Activated T-helper 2 cell treated with anti-CD3 and anti-CD28 coated beads, Interferon-gamma antibody, Interleukin-2, Interleukin-4, amounts not matched to agents 10 μg/mL and 5 μg/mL and 100 μg/mL, durations not matched to agents 14 hours and 24 hours and 36 hours (primary cell): ENCODE measurements at places on chromosomes 12 and 14. TPM values are rescaled to one million over a fixed set of nuclear protein-coding genes. Genes with fewer than 3 reads are reported as not detected.

SERPINA12 gene
- not detected in 2 replicates for total RNA-seq

HIGD1C gene
- not detected in 2 replicates for total RNA-seq

BCL2L14 gene
- 1.2 and 1.4 TPM in 2 replicates for total RNA-seq

GUCY2C gene
- not detected in 2 replicates for total RNA-seq

ALKBH1 gene
- total RNA-seq = 14.6 and 15.3 TPM in 2 replicates

KIF26A gene
- 0.28 and 0.34 TPM in 2 replicates for total RNA-seq

KSR2 gene
- 0.05 and 0.09 TPM in 2 replicates for total RNA-seq

CYP27B1 gene
- total RNA-seq = 11.3 and 13.0 TPM in 2 replicates

DNA sequence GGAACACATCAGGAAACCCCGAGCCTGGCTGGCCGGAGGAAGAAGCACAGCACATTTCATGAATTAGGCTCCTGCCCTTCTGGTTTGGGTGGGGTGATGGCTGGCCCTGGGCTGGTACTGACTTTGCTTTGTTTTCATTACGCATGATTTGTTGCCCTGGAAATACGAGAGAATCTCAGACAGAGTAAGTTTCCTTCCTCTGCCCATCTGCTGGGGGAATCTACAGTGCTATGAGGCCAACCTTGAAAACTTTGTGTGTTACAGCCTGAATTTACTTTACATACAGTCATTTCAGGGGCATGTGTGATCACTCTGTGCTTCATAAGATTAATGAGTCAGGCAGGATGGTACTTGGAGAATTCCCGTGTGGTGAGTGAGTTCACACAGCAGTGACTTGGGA, 20.5 kb upstream of the SLC5A8 start:
- DNase-seq = no peak
- no peak overlapping the region for H3K4me3 ChIP-seq
- H3K27ac ChIP-seq = no peak overlapping the region
- no peaks in the 10 kb centered on the region for H3K36me3 ChIP-seq

GRCh38 chr14:57274551-57274950, 5.8 kb downstream of the AP5M1 start:
- H3K4me1 ChIP-seq = peaks cover 27% of the 10 kb centered on the region
- no peak for DNase-seq
- no peak overlapping the region for H3K4me3 ChIP-seq
- H3K27me3 ChIP-seq = no peaks in the 10 kb centered on the region
- H3K27ac ChIP-seq = no peak overlapping the region

DNA sequence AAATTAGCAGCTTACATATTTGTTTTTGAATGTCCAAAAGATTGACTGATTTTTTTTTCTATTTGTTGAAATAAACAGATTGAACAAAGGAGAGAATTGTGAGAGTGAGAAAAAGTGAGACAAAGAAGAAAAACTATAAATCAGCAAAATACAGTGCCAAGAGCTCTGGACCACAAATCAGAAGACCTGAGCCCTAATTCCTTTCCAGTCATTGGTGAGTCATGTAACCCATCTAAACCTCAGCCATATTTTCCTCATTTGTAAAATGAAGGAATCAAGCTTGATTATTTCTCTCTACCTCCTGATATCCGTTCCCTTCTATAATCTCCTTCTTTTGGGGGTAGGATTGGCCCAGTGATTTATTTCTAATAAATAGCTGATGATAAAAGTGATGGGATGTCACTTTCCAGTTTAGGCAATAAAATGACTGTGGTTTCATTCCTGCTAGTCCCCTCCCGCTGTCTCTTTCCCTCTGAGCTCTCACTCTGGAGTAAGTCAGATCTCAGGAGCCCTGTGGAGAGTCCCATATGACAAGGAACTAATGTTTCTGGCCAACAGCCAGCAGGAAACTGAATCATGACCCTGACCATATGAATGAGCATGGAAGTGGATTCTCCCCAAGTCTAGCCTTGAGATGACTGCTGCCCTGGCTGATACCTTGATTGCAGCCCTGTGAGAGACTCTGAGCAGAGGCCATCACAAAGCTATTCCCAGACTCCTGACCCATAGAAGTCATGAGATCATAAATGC, 218.9 kb downstream of the ACSS3 start:
- H3K4me3 ChIP-seq = no peak overlapping the region
- no peaks in the 10 kb centered on the region for H3K36me3 ChIP-seq
- DNase-seq = no peak
- H3K27ac ChIP-seq = no peak overlapping the region
- no peaks in the 10 kb centered on the region for H3K4me1 ChIP-seq
- no peaks in the 10 kb centered on the region for H3K27me3 ChIP-seq

- H3K27me3 ChIP-seq = no peaks in the 10 kb centered on the region
- H3K36me3 ChIP-seq = peaks cover 3% of the 10 kb centered on the region
- no peak overlapping the region for H3K27ac ChIP-seq
- H3K4me1 ChIP-seq = peaks cover 12% of the 10 kb centered on the region
Measured at GRCh38 chr14:61107869-61108493, 126.9 kb downstream of the SLC38A6 start.

GRCh38 chr14:90521084-90521929, 124.5 kb downstream of the CALM1 start:
- H3K4me3 ChIP-seq = no peak overlapping the region
- H3K27me3 ChIP-seq = no peaks in the 10 kb centered on the region
- H3K4me1 ChIP-seq = no peaks in the 10 kb centered on the region
- DNase-seq = no peak
- H3K36me3 ChIP-seq = no peaks in the 10 kb centered on the region

GRCh38 chr12:64782191-64782876, 23.1 kb upstream of the GNS start:
- H3K36me3 ChIP-seq = no peaks in the 10 kb centered on the region
- peaks cover 13% of the 10 kb centered on the region for H3K4me1 ChIP-seq
- H3K27ac ChIP-seq = no peak overlapping the region
- peaks cover 63% of the 10 kb centered on the region for H3K27me3 ChIP-seq
- no peak overlapping the region for H3K4me3 ChIP-seq
- DNase-seq = no peak

DNA sequence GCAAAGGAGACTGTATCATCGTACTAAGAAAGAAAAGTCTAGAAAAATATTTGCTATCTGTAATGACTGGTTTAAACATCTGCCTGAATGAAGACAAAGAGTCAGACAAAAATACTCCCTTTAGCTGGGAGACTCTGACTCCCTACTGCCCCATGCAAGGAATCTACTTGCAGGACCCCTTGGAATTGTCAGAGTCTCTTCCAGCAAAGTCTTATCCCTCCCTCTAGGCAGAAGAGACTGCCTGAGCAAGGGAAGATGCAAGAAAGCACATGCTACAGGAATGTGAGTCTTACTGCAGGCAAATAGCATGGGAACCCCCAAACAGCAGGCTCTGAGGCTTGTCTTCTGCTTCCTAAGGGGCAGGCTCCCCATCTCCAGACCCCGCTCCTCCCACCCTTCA, 154.0 kb downstream of the KCNA5 start:
- DNase-seq = no peak
- H3K4me1 ChIP-seq = no peaks in the 10 kb centered on the region
- H3K36me3 ChIP-seq = no peaks in the 10 kb centered on the region
- H3K27ac ChIP-seq = no peak overlapping the region
- H3K4me3 ChIP-seq = no peak overlapping the region
- peaks cover 2% of the 10 kb centered on the region for H3K27me3 ChIP-seq

- no peaks in the 10 kb centered on the region for H3K4me1 ChIP-seq
- no peak overlapping the region for H3K4me3 ChIP-seq
- no peak overlapping the region for H3K27ac ChIP-seq
- DNase-seq = no peak
- H3K36me3 ChIP-seq = no peaks in the 10 kb centered on the region
Measured at GRCh38 chr12:23204933-23205778, 580.2 kb downstream of the ETNK1 start.

- DNase-seq = no peak
- no peak overlapping the region for H3K4me3 ChIP-seq
- no peak overlapping the region for H3K27ac ChIP-seq
Measured at GRCh38 chr12:6262623-6263022, 47.9 kb upstream of the PLEKHG6 start.

- H3K4me3 ChIP-seq = no peak overlapping the region
- no peaks in the 10 kb centered on the region for H3K27me3 ChIP-seq
- peaks cover 69% of the 10 kb centered on the region for H3K36me3 ChIP-seq
- DNase-seq = no peak
- peaks cover 18% of the 10 kb centered on the region for H3K4me1 ChIP-seq
Measured at GRCh38 chr14:93945070-93945399, 17.9 kb downstream of the FAM181A start.

DNA sequence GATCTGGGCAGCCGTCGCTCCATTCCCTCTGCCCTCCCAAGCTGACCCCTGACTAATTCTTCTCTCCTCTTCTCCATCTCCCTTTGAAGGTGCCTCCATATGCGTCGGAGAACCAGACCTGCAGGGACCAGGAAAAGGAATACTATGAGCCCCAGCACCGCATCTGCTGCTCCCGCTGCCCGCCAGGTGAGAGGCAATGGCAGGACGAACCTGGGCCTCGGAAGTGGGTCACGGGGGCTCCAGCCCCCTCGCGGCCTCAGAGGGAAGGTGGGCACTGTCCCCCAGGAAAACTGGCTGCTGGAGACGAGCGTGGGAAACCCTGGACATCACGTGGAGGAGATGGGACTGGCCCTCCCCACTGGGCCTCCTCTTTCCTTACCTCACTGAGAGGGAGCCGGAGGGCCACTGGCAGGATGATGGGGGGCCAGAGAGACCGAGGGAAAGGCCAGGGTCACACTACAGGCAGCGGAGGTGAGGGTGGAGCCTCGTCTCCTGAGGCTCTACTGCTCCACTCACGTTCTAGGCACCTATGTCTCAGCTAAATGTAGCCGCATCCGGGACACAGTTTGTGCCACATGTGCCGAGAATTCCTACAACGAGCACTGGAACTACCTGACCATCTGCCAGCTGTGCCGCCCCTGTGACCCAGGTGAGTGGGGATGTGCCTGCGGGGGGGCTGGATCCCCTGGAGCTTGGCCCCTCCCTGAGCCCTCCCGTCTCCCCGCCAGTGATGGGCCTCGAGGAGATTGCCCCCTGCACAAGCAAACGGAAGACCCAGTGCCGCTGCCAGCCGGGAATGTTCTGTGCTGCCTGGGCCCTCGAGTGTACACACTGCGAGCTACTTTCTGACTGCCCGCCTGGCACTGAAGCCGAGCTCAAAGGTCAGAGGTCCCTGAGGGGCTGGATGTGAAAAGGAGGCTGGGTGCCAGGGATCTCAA, 806 bp downstream of the LTBR start:
- no peaks in the 10 kb centered on the region for H3K4me1 ChIP-seq
- no peaks in the 10 kb centered on the region for H3K36me3 ChIP-seq
- H3K4me3 ChIP-seq = no peak overlapping the region
- DNase-seq = no peak
- no peak overlapping the region for H3K27ac ChIP-seq
- peaks cover 42% of the 10 kb centered on the region for H3K27me3 ChIP-seq

DNA sequence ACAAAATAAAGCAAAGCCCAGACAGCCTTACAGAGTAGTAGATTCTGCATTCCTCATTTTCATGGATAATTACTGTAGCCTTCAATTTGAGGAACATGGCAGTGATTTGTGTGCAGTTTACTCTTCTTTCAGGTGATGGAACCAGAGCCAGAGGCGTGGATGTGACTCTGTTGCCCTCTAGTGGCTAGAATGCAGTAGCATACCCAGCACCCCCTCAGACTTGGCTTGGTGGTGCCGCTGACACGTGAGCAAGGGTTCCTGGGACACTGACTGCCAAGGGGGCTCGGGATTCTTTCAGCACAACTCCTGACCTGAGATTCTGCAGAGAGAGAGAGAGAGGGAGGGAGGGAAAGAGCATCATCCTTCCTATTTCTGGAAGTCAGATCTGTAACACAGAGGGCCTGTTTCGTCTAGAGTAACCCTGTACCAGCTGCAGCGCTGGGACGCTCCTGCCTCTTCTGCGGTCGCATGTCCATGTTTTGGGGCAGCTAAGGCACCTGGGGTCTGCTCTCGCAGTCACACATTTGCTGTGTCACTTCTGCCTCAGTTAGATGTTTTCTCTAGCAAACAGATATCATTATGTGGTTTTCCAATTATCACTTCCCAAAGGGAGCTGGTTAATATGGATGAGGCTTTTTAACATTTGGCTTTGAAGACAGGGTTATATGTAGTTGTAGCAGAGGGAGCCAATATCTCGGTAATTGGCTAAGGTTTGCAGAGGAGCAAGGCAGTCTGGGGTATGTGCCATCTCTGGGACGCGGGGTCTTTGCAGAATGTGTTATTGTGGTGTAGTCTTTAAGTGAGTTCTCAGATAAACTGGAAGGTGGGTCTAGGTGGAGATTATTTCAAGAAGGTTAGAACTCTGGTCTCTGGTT, 428.1 kb downstream of the NRXN3 start:
- no peak overlapping the region for H3K4me3 ChIP-seq
- no peaks in the 10 kb centered on the region for H3K36me3 ChIP-seq
- no peaks in the 10 kb centered on the region for H3K27me3 ChIP-seq
- H3K4me1 ChIP-seq = no peaks in the 10 kb centered on the region

- DNase-seq = no peak
- H3K27ac ChIP-seq = no peak overlapping the region
- peaks cover 11% of the 10 kb centered on the region for H3K4me1 ChIP-seq
- no peaks in the 10 kb centered on the region for H3K36me3 ChIP-seq
- H3K27me3 ChIP-seq = peaks cover 28% of the 10 kb centered on the region
- no peak overlapping the region for H3K4me3 ChIP-seq
Measured at GRCh38 chr12:13339538-13339937, 143.0 kb downstream of the EMP1 start.

DNA sequence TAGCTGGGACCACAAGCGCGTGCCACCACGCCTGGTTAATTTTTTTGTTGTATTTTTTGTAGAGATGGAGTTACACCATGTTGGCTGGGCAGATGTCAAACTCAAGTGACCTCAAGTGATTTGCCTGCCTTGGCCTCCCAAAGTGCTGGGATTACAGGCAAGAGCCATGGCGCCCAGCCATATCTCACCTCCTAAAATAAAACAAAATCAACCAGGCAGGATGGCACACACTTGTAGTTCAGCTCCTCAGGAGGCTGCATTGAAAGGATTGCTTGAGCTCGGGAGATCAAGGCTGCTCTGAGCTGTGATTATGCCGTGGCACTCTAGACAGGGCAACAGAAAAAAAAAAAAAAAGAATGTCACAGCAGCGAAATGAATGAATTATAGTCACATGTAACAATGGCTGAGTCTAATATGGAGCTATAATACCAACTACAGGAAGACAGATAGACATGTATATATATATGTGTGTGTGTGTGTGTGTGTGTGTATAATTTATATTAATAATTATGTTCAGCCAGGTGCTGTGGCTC, 19.3 kb upstream of the TMEM120B start:
- H3K27ac ChIP-seq = no peak overlapping the region
- H3K4me1 ChIP-seq = peaks cover 1% of the 10 kb centered on the region
- H3K4me3 ChIP-seq = no peak overlapping the region
- H3K36me3 ChIP-seq = no peaks in the 10 kb centered on the region
- H3K27me3 ChIP-seq = peaks cover 2% of the 10 kb centered on the region
- DNase-seq = no peak

- no peak for DNase-seq
- H3K4me1 ChIP-seq = no peaks in the 10 kb centered on the region
- no peak overlapping the region for H3K27ac ChIP-seq
- peaks cover 5% of the 10 kb centered on the region for H3K27me3 ChIP-seq
- H3K36me3 ChIP-seq = no peaks in the 10 kb centered on the region
- H3K4me3 ChIP-seq = no peak overlapping the region
Measured at GRCh38 chr14:60226298-60226697, 22.7 kb upstream of the PPM1A start.

GRCh38 chr12:14956024-14956891, 5.1 kb downstream of the ARHGDIB start:
- H3K4me3 ChIP-seq = peak overlapping the region; percentile 96
- DNase-seq = no peak
- peaks cover 64% of the 10 kb centered on the region for H3K36me3 ChIP-seq
- H3K27ac ChIP-seq = peak overlapping the region; percentile 97
- H3K27me3 ChIP-seq = no peaks in the 10 kb centered on the region

GRCh38 chr14:68794851-68795596, 2.2 kb upstream of the ZFP36L1 start:
- no peak for DNase-seq
- H3K27me3 ChIP-seq = no peaks in the 10 kb centered on the region
- peak overlapping the region; percentile 99 for H3K27ac ChIP-seq

GRCh38 chr14:89485264-89485663, 68.2 kb upstream of the FOXN3 start:
- no peak for DNase-seq
- H3K4me3 ChIP-seq = no peak overlapping the region
- peaks cover 38% of the 10 kb centered on the region for H3K36me3 ChIP-seq
- peak overlapping the region; percentile 69 for H3K27ac ChIP-seq
